ENCODE measurements at places on chromosomes 16 and 17.

GRCh38 chr17:81865733-81866439 is 5.3 kb downstream of the ARHGDIA start:
- no peak for DNase-seq

GRCh38 chr17:78138204-78139060 is 7.8 kb upstream of the C17orf99 start:
- DNase-seq: no peak

DNA sequence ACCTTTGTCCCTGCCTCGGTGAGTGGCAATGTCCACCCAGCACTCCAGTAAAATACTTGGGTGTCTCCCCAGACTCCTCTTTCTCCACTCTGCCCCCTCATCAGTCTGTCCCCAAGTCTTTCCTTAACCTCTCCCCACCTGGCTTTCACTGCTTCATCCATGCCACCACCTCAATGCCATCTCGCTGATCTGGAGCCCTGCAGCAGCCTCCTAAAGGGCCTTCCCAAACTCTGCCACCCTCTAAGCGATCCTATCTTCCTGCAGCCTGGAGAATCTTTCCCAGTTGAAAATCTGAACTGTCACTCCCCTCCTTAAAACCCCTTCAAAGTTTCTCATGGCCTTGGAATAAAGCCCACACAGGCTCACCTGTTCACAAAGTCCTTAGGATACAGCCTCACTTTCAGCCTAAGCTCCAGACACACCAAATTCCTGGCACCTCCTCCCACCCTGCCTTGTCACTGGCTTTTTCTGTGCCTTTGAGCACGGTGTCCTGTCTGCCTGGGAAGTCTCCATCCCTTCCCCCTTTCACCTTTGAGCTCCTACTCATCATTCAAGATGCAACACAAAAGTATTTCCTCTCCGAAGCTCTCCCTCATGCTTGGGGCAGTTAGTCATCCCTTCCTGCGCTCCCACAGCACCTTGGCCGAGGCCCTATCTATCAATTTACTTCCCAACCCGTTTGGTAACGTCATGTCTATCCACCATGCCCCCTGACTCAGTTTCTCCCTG is 2.8 kb downstream of the WNK4 start:
- DNase-seq: no peak

DNA sequence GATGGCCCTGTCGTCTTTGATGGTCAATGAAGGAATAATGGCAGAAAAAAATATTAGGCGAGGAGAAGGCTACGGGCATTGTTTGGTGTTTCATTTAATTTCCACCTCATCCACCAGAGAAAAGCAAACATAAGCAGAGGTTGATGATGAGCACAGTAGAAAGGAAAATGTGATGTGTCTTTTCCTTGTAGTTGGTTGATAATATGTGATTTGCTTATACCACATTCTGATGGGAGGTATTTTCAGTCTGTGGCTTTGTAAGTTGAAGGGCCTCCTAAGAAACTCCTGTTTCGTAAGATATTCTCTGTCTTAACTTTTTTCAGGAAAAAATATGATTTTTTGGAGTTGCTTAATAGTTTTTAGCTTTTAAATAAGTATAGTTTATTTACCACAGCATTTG is 215.7 kb downstream of the PRKCA start:
- no peak for DNase-seq

DNA sequence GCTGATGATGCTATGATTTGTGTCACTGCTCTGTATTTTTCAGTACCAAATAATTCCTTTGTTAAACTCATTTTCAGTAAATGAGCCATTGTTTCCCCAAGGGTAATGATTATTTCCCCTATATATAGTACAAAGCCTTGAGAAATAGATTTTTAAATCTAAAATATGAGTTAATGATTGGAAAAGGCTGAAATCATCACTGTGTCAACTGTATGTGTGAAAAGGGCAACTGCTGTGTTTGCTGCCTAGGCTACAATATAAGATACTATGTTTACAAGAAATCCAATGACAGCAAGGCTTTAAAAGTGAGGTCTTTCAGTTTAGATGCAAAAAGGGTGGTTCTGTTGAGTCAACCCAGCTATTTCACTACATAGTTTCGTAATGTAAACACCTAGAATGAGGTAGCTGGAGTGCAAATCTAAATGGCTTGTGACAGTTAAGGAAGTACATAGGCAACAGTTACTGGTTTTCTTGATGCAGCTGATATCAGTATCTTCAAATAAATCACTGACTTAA is 15.3 kb downstream of the NLK start:
- no peak for DNase-seq

DNA sequence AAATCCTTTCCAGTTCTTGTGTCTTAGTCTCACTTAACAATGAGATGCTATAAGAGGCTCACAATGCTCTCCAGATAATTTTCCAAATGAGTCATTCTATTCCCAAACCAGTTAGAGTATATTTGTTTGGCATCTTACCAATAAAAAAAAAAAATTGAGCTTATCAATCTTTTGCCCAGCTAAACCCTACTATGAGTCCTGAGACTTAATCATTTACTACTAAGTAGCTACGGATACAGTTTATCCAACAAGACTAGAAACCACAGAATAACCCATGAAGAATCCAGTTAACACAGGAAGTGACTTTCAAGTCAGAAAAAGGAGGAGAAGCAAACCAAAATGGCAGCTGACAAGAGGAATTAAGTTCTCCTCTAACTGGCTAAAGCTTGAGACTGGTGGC is 330.3 kb upstream of the XYLT1 start:
- no peak for DNase-seq

DNA sequence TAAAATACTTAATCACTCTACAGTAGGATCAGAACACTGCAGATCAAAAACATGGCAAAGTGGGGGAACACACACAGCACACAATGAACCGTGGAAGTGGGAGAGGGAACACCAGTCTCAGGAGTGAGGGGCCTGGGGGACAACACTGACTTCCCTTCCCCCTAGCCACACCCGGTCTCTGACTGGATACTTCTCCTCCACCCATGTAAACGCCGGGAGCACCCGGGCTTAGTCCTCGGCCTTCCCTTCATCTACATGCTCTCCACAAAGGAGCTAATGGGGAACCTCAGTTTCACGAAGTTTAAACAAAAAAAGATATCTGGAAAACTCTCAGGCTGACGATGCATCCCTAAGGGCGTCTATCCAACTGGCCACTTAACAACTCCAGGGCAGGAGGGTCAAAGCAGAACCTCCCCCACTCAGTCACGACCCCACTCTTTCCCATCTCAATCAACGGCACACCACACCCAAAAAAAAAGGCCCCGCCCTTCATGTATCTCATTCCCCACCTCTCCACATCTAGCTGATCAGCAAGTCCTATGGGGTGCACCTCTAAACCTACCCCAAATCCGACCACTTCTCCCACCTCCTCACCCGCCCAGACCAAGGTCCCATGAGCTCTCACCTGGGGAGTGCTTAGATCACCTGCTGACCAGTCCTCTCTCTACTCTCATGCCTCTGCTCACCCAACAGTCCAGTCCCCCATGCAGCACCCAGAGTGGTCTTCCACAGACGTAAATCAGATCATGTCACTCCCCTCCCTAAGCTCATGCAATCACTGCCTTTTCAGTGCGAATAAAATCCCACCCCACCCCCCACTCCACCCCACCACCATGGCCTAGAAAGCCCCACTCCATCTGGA is 7.4 kb downstream of the ZDHHC7 start:
- no peak for DNase-seq

DNA sequence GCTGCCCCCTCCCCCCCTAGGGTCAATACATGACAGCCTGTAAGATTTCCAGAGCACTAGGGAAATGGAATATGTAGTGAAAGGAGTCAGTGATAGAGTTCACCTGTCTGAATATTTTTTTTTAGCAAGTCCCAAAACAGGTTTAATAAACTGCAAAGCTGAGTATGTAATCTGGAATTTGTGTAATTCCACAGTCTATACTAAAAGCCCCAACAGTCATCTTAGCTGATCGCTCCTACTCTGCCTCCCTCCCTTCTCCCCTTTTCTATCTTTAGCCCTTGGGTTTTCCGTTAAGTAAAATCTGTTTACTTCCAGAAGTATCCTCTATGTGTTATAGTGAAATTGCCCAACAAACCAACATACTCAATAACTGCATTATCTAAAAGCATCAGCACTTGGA is 3.5 kb downstream of the CDH13 start:
- DNase-seq: no peak

DNA sequence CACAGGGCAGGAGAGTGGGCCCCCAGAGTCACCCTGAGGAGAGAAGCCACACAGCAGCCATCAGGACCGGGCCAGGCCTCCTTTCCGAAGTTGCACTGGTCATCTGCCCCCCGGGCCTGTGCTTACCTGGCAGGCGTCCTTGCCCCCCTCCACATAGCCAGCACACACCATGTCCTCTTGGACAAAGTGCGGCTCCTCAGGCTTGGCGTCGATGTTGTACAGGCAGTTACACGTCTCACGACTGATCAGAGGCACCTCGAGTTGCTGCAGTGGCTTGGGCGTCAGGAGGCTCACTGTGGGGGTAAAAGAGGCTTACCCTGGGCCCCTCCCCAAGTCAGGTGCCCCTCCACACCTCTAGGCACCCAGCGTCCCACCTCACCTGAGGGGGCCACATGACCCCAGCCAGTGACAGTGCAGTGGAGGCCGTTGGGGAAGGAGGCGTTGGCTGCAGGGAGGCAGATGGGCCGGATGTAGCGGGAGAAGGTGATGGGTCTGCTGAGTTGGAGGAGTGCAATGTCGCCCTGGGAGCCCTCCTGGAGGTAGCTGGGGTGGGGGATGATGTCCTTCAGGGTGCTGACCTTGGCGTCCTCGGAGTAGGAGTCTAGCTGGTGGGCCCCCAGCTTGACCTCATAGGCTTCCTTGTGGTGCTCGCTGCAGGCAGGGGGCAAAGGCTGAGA is 3.1 kb downstream of the PRSS8 start:
- no peak for DNase-seq

DNA sequence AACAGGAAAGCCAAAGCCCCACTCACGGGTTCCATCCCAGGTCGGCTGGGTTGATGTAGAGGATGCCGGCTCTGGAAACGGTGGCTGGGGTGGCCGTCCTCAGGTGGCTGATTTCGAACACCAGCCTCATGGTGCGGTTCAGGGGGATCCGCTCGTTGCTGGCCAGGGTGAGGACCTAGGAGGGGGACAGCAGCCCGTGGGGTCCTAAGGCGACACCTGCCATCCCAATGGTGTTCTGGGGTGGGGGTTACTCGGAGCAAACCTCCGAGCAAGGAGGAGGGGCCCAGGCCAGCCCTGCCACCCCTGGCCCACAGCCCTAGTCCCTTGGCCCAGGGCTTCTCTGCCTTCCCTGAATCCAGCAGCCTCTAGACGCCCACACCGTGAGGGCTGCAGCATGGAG is 86.5 kb downstream of the DNAH17 start:
- DNase-seq: no peak

DNA sequence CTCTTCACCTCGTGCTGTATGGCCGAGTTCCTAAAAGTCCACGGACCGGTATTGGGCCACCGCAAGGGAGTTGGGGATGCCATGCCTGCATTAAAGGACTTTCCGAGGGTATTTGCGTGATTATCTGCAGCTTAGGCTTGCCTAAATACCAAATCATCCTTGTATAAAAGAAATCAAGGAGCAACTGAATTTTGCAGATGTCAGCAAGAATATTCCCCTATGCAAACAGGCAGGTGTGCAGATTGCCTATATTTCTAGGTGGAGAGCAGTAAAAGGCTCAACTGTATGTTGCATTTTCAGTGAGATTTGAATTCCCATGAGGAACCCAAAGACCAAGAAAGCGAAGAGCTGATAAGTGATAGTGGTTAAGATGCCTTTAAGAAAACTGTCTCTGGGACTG is 452.3 kb downstream of the CDH11 start:
- no peak for DNase-seq

DNA sequence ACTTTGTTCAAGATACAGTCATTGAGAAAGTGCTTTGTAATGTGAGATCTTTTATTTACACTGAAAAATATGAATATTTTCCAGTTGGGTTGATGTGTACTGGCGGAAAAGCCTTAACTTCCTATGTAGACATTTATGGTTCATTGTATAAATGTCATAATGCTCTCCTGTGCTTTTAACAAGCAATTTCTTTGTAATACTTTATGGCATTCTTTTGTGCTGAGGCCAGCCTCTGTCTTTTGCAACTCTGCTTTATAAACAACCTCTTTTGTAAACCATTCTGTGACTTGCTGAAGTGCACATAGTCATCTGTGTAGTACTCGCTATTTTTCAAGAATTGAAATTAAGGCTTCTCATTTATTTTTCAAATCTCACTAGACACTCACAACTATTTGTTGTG is 291.2 kb downstream of the CDH11 start:
- no peak for DNase-seq

DNA sequence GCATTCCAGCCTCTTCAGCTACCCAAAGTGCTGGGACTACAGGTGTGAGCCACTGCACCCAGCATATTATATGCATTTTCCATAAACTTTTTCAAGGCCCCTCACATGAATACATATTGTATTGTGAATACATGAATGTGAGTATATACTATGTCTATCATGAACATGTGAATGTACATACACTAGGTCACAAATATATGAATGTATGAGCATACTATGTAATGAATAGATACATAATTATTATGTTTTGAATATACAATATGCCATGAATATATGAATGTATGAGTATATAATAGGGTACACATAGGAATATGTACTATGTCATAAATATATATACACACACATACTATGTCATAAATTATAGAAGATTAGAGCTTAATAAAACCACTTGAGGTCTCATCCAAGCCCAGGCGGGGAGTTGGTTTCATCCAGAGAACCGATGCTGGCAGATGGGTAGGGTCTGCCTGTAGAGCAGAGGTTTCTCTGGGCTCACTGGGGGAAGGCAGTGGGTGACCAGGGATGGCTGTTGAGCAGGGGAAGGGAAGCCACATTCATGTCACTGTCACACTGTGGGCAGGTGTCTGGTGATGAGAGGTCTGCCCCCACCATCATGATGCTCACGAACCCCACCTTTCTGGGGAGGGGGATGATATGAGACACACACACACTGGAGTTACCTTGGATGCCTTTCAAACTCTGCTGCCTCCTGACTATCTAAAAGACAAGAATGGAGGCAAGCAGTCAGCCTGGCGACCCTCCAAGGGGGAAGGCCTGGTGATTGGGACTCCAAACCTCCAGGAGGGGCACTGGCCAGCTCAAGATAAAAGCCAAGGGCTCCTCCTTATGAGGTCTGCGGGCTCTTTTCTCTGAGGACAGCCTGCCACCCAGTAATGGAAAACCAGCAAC is 7.3 kb downstream of the C16orf95 start:
- DNase-seq: no peak

GRCh38 chr16:11196286-11196828 is 59.6 kb downstream of the SOCS1 start:
- no peak for DNase-seq

GRCh38 chr17:17684906-17685774 is 3.9 kb downstream of the RAI1 start:
- no peak for DNase-seq

- DNase-seq: no peak
These were observed 103.8 kb downstream of the CLEC16A start for GRCh38 chr16:11047939-11048800.

DNA sequence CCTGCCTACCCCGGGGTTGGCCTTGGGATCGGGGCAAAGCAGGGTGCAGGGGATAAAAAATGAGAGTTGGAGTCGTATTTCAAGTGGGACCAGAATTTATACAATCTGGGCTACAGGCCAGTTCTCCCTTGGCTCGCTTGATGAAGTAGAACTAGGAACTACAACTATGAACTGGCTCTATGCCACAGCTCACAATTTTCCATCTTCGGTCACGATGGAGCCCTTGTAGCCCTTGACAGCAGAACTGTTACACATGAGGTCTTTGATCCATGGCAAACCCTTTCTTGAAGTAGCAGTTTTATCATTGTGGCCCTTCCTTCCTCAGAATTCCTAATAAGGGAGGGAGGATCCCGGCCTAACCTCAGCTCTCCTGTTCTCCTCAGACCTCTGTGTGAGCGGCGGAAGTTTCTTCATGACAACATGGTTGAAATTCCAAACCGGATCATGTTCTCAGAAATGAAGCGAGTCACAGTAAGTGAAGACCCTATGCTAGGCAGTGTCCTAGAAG is 17.1 kb downstream of the LIG3 start:
- no peak for DNase-seq

All from effector CD4-positive, alpha-beta T cell (primary cell).